ENCODE measurements at places on chromosomes 16 and 17.

- no peak for DNase-seq
Observed at GRCh38 chr17:70098030-70098429, 23.0 kb downstream of the KCNJ16 start.

- DNase-seq: no peak
Observed at GRCh38 chr16:58421529-58421928, 29.3 kb downstream of the GINS3 start.

- DNase-seq: no peak
Observed at GRCh38 chr16:47612711-47613110, 151.6 kb downstream of the PHKB start.

- no peak for DNase-seq
Observed at GRCh38 chr17:77839698-77840512, 118.6 kb upstream of the TNRC6C start.

GRCh38 chr16:23514381-23515152 lies 4.3 kb upstream of the GGA2 start:
- no peak for DNase-seq

DNA sequence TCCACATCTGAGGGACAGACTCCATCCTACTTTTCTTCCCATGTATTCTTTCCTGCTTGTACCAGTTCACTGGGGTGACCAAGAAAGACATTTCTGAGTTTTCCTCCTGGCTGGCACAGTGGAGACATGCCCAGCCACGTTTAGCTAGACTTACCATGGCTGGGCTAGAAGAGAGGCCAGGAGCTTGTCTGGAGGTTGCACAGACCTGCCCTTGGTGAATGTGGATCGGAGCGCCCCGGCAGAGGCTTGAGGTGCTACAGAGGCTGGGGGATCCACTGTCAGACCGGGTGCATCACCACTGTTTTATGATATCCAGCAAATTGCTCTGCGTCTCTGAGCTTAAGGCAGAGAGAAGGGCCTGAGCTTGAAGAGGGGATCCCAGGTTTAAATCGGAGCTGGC lies 3.5 kb downstream of the IL4R start:
- DNase-seq: no peak

DNA sequence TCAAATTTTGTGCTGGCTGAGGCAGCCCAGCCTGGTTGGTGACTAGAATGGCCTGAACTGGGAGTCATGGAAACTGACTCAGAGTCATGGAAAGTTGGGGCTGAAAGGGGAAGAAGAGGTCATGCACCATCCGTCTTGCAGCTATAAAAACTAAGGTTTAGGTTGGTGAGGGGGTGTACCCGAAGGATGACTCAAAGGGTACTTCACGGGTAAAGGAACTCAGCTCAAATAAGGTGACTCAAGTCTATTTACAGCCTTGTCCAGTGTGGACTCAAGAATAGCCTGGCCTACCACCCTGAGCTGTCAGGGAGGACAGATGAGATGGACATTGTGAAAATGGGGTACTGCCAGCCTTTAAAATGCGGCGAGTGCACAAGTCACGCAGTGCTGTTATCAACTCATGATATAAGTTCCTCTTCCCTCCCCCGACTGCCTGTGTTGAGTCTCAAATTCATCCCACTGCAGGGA lies 18.6 kb downstream of the CD300LB start:
- no peak for DNase-seq

DNA sequence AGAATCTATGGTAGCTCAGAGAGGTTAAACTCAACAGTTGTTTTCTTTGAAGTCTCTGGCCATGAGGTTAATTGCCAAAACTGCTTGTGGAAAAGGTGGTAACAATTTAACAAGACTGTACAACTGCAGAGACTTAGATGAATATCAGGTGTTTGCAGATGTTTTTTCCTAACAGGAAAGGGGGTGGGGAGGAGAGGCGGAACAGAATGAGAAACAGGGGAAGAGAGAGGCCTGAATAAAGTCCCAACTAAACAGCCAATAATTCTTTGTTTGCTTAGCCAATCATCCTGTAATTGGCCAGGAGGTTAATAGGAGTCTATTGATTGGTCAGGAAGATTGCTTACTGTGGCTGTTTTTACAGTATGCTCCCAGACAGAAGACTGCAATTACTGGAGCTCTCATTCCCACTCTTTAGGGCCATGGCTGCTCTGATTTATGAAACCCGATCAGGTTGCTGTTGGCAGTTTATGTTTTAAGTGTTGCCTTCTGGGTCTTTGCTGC lies 249.7 kb upstream of the TBX2 start:
- no peak for DNase-seq

GRCh38 chr16:67449336-67449735 lies 18.4 kb downstream of the HSD11B2 start:
- no peak for DNase-seq

DNA sequence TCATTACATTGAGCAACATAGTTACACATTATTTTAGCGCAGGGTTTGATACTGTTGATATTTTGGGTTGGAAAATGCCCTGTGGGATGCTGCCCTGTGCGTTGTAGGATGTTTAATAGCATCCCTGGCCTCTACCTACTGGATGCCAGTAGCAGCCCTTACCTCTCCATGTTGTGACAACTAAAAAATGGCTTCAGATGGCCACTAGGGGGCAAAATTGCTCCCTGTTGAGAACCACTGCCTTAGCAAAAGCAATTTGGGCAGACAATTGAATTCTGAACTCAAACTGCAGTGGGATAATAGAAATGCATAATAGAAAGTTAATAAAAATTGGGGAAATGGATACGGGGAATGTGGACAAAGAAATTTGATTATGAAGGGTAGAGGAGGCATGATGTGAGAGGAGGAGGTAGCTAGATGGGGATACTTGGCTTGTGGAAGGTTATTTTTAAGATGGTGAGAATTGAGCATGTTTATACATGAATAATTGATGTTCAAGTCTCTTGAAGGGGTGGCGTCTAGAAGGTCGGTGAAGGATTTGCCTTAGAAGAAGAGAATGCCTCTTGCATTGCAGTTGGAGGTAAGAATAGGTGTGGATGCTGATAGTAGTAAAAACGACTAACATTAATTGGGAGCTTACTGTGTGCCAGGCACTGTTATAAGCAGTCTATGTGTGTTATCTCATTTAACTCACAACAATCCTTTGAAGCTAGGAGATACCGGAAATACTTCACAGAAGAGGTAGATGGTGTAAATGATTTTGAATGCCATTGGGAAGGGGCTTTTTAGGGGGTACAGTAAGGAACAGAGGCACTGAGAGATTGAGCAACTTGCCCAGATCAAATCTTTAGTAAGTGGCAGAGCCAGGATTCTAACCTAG lies 19.0 kb downstream of the HEATR9 start:
- DNase-seq: peak; percentile 70

DNA sequence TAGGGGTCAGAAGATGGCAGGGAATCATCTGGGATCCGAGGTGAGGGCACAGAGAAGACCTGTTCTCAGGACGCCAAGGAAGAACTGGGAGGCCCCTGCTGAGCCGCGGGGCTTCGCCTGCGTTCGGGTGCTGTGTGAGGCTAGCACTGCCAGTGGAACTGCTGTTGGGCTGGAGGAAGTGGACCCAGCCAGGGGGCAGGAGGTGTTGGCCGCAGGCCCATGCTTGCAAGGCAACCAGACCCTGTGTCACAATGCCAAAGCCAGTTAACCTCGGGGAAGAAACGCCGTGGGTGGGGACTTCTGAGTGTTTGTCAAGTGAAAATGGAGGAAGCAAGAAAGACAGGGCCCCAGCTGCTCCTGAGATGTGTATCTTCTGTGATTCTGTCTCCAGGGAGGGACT lies 185.5 kb downstream of the LGALS9B start:
- no peak for DNase-seq
